Adrenal gland (tissue), 19 donors: ENCODE measurements at places on chromosomes 2 and 18. TPM values are rescaled to one million over a fixed set of nuclear protein-coding genes. Genes with fewer than 3 reads are reported as not detected.

DNA sequence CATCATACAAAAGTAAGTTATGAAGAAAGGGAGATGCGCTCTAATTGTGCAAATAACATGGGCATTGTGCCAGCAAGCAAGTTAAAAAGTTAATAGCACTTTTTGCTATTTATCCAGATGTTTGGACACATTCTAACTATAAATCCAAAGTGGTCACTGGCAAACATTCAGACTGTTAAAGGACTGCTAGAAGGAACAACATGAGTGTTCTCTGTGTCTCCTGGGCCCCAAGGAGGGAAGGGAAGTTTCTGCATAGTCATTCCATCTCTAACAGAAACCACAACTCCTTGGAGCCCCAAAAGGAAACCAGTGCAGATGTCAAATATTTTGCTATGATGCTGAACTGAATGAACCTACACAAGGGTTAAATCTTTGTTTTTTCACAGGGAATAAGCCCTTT is 213.3 kb upstream of the HNRNPA3 start:
- no peak for DNase-seq
- H3K27me3 ChIP-seq: no peaks in the 10 kb centered on the region
- H3K27ac ChIP-seq: no peak overlapping the region
- H3K4me3 ChIP-seq: no peak overlapping the region
- H3K4me1 ChIP-seq: peaks cover 6% of the 10 kb centered on the region
- no peaks in the 10 kb centered on the region for H3K36me3 ChIP-seq

DNA sequence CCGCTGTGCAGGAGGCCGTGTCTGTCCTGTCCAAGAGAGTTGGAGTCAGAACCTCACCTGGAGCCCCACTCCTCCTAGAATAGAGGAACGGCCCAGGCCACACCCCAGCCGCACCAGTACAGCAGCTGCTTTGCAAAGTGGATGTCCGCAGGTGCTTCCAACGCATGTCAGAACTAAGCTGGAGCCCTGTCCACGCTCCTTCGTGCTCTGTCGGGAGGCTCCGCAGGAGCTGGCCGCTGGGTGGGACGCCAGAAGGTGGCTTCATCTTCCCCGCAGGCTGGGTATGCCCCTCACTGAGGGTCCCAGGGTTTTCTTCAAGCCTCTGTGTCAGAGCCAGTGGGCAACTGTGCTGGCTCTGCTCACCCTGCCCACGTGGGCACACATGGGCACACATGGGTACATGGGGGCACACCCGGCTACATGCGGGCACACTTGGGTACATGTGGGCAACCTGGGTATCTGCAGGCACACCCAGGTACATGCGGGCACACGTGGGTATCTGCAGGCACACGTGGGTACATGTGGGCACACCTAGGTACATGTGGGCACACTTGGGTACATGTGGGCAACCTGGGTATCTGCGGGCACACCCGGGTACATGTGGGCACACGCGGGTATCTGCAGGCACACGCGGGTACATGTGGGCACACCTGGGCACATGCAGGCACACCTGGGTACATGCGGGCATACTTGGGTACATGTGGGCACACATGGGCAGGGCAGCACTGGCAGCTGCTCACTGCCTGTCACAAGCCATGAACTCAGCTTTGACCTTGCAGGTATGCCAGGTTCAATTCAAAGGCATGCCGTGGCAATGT is 67.1 kb upstream of the CTDP1 start:
- no peak overlapping the region for H3K27ac ChIP-seq
- no peaks in the 10 kb centered on the region for H3K4me1 ChIP-seq
- no peak overlapping the region for H3K4me3 ChIP-seq
- H3K36me3 ChIP-seq: no peaks in the 10 kb centered on the region

GRCh38 chr2:3682811-3683210 is 20.6 kb upstream of the DCDC2C start:
- no peak overlapping the region for H3K4me3 ChIP-seq
- no peaks in the 10 kb centered on the region for H3K4me1 ChIP-seq
- no peaks in the 10 kb centered on the region for H3K36me3 ChIP-seq

DNA sequence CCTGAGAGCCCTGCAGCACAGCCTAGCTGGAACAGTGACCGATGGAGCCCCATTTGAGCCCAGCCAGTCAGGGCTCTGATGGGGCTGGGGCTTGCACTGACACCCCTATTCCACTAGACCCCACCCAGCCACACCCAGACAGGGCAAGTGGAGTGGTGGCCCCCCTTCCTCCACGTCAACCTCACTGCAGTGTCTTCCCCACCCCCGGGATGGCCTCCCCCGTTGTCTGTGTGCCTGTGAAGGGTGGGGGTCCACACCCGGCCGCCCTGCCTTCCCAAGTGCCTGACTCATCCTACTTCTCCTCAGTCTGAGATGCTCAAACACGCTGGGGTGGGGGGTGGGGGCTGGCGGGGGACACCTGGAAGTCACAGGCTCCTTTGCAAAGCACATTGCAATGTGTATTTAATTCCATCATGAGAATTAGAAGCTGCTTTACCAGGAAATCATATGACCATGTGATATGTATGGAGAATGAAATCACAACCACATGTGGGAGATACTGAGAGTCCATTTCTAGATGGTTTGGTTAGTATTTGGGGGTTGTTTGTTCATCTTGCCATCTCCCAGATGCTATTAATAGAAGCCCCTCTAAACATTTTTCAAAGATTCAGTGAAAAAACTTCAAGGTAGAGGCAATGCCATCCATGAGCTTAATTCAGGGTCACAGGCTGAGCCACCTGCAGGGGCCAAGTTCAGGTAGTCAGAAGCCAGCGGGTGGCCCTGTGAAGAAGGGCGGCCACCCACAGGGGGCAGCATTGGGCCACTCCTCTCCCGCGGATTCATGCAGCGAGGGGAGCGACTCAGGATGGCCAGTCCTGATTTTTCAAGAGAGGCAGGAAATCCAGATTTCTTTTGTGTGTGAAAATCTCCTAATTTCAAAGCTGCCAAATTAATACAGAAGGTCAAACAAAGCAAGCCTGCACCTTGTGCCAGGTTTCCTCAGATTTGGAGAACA is 22.7 kb upstream of the GMPPA start:
- H3K36me3 ChIP-seq: no peaks in the 10 kb centered on the region
- no peak overlapping the region for H3K27ac ChIP-seq
- DNase-seq: peak; percentile 75
- H3K4me3 ChIP-seq: no peak overlapping the region
- no peaks in the 10 kb centered on the region for H3K27me3 ChIP-seq
- no peaks in the 10 kb centered on the region for H3K4me1 ChIP-seq

DNA sequence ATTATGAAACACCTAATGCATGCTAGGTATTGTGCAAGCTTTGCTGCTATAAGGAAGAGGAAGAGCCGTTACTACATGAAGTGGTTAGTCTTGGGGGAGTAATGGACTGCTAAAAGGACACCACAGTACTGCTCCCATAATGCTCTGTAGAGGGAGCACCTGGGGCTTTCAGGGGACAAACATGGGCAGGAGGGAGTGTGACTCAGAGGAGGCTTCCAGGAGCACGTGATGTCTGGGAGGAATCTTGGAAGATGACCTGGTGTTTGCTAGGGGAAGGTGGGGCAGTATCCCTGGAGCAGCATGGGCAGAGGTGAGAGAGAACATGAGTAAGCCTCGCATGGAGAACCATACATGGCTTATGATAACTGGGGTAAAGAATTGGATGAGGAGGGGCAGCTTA is 18.8 kb downstream of the MAPK4 start:
- H3K27ac ChIP-seq: peak overlapping the region; percentile 80
- peaks cover 9% of the 10 kb centered on the region for H3K4me1 ChIP-seq
- H3K27me3 ChIP-seq: no peaks in the 10 kb centered on the region

GRCh38 chr2:125479143-125479636 is 1176.8 kb upstream of the GYPC start:
- DNase-seq: no peak
- H3K4me1 ChIP-seq: no peaks in the 10 kb centered on the region
- H3K27me3 ChIP-seq: no peaks in the 10 kb centered on the region

DNA sequence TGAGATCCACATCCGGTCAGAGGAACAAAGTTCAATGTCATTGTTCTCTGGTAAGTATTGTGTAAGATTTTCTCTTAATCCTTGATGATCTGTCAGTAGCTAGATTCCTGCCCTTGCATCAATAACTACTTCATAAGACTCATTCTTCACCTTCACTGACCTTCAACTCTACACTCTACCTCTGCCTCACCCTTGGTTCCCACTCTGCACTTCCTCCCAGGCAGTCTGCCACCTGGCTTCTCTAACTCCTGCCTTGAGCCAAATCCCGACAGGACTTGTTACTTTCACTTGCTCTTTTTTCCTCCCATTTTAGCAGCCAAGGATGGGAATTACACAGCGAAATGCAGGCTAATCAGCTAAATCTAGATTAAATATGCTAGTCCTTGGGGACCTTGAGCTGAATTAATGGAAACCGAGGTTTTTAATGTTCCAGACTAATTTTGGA is 190.7 kb downstream of the DLGAP1 start:
- peaks cover 4% of the 10 kb centered on the region for H3K4me1 ChIP-seq
- H3K27ac ChIP-seq: no peak overlapping the region
- H3K27me3 ChIP-seq: no peaks in the 10 kb centered on the region
- no peak overlapping the region for H3K4me3 ChIP-seq
- no peaks in the 10 kb centered on the region for H3K36me3 ChIP-seq
- peak; percentile 21 for DNase-seq

DNA sequence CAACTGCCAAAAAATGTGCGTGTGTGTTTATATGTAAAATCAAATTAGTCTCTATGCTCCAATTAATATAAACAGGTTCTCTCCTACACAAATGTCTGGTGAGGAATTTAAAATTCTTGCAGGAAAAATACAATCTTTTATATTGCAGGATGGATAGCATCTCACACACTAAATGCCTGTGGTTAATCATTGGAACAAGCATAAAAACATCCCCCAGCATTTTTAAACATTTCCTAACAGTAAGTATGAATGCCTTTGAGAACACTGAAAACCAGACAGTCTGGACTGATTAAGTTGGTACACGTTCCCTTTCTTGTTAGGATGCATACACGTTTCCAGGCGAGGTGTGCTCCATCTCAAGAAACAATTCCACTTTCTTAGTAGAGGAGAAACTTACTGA is 29.9 kb upstream of the PDE1A start:
- H3K27ac ChIP-seq: no peak overlapping the region
- no peaks in the 10 kb centered on the region for H3K4me1 ChIP-seq
- no peaks in the 10 kb centered on the region for H3K27me3 ChIP-seq
- no peak overlapping the region for H3K4me3 ChIP-seq

GRCh38 chr18:46449033-46449432 is 208.0 kb downstream of the LOXHD1 start:
- H3K27me3 ChIP-seq: no peaks in the 10 kb centered on the region
- no peaks in the 10 kb centered on the region for H3K4me1 ChIP-seq
- no peak for DNase-seq
- H3K4me3 ChIP-seq: no peak overlapping the region
- no peaks in the 10 kb centered on the region for H3K36me3 ChIP-seq

The PFN4 gene
- total RNA-seq: 1.2 TPM

The DNER gene
- total RNA-seq: 191 TPM

The CCBE1 gene
- 21.3 TPM for total RNA-seq

The ACVR1 gene
- 7.4 TPM for total RNA-seq

The OTX1 gene
- not detected for total RNA-seq

The SAP130 gene
- total RNA-seq: 20.8 TPM

The CXCR4 gene
- total RNA-seq: 86.8 TPM

The NFATC1 gene
- 12.6 TPM for total RNA-seq

The AKAIN1 gene
- total RNA-seq: 0.84 TPM

The SPATA3 gene
- total RNA-seq: not detected

The AP1S3 gene
- 0.83 TPM for total RNA-seq
